ENCODE measurements at places on chromosomes 16 and 17. TPM values are rescaled to one million over a fixed set of nuclear protein-coding genes. Genes with fewer than 3 reads are reported as not detected.

- DNase-seq = no peak
Observed at GRCh38 chr16:87201790-87202189, 115.4 kb downstream of the C16orf95 start.

GRCh38 chr17:5486206-5487124 is at the start of gene MIS12:
Gene MIS12, plus strand, starts transcription at chr17:5486566. Its CDS starts 2,297 bp downstream, at chr17:5488863.
- DNase-seq = peak; percentile 97

The NRN1L gene
- 1.4 TPM for total RNA-seq

DNA sequence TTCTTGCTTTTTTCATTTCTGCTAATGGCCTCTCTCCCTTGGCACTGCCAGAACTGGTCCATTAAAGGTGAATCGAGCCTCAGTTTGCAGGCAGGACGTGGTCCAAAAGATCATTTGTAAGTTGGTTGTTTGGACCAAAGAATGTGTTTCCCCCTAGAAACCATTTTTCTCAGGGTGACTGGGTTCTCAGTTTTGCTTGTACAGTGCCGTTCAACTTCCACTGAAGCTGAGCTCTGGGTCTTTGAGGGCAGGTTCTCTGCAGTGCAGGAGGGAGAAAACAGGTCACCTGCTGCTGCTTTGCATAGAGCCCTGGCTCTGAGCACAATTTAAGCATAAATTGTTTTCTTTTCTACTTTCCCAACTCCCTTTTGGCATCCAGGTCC is 9.0 kb upstream of the AMZ2 start:
- no peak for DNase-seq

The TBC1D3K gene
- not detected for total RNA-seq

DNA sequence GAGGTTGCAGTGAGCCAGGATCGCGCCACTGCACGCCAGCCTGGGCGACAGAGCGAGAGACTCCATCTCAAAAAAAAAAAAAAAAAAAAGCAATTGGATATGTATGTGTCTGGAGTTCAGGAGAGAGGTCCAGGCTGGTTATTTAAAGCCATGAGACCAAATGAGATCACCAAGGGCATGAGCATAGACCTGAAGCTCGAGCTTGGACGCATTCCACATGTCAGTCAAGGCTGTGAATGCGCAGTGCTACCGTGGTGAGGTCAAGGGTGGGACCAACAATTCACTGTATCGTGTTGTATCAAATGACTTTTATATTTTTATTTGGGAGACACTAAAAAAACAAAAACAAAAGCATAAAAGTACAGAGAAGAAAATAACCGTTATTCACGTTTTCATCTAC is 29.1 kb upstream of the SPNS2 start:
- DNase-seq = no peak

DNA sequence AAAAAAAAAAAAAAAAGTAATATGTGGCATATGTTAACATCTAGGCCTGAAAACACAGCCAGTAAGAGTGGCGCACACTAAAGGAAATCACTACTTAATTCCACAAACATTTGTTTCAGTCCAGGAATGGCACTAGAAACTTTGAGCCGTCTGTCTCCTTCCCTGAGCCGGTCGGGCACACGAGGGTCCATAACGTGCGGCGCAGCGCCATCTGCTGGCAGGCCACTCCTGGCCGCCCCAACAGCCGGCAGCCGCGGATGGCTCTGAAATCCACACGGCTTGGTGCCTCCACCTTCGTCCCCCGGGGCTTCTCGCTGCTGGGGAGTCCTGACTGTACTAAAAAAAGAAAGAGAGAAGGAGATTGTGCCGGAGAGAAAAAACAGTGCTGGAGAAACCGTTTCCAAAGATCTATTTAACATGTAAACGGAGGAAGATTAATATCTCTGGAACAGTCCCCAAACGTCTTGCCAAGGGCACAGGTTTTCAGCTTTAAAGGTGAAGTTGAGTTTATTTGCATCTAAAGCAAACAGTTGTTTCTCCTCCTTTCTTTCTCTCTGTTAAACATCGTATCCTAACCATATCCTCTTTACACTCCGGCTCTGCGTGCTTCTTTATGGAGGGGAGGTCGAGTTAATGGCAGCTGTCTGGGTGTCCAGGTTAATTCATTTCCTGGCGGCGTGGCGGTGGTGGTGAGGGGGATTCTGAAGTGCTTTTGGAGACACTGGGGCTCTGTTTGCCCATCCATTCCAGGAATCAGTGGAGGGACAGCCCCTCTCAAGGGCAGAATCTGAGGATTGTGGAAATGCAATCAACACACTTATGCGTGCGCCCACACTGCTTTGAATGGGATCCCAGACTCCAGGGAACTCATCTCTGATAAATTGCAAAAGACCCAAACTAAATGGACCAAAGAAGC is 611.3 kb upstream of the SALL1 start:
- peak; percentile 13 for DNase-seq
